Bronchial epithelial cell (primary cell): ENCODE measurements at places on chromosomes 7 and 10. TPM values are rescaled to one million over a fixed set of nuclear protein-coding genes. Genes with fewer than 3 reads are reported as not detected.

C10orf105 gene
- total RNA-seq: not detected in 2 replicates

TMEM178B gene
- total RNA-seq: under 0.01 TPM in 2 replicates

CDHR3 gene
- 0.51 and 1.1 TPM in 2 replicates for total RNA-seq

CTAGE15 gene
- total RNA-seq: 1.4 TPM in 1 of 2 replicates, not detected in the other

CYP3A4 gene
- 0.26 TPM in 1 of 2 replicates, not detected in the other for total RNA-seq
